Foreskin keratinocyte (primary cell): ENCODE measurements at places on chromosomes 1 and 21. TPM values are rescaled to one million over a fixed set of nuclear protein-coding genes. Genes with fewer than 3 reads are reported as not detected.
A peak's percentile ranks its signal among the peaks of the same experiment; 100 is the strongest.

- no peak for DNase-seq
Measured at GRCh38 chr21:32329331-32329730, 30.7 kb downstream of the MRAP start.

DNA sequence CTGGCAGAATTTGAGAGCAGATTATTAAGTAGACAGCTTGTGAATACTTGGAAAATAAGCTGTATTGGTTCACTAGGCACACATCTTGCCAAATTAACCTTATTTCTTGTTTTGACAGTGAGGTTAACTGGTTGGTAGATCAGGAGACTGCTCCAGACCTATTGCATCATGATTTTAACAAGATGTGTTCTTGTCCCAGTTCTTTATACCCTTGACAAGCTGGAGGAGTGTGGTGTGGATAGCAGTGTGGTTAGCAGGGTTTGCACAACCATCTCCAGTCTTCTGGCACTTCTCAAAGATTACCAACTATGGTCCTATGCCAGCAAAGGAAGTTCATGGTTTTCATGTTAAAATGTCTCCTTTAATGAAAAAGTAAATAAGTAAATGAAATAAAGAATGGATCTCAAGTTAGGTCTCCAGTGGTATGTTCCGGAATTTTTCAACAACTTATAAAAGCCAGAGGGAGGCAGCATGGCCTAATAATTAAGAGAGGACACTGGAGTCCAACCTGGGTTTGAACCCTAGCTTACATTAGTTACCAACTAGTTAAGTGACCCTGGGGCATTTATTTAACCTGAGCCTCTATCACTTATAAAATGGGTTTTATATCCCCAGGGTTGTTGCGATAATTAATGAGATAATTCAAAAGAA lies 34.1 kb downstream of the DDX20 start:
- DNase-seq: no peak

DNA sequence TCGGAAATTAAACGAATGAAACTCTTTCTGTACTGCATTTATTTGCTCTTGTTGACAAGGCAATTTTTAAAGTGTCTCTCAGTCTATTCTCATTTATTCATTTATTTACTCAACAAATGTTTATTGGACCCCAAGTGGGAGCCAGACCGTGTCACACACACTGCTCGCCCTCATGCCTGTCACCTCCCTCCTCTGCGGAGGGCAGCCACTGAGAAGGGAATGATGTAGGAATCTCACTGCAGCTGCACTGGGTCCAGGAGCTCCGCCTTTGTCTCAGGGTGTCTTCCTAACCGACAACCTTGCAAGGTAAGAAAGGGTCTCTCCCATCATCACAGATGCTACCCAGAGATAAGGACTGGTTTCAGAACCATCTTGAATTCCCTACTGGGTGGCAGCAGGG lies 14.1 kb upstream of the KLHDC7A start:
- DNase-seq: no peak

GRCh38 chr21:38352536-38353219 lies 95.9 kb downstream of the KCNJ15 start:
- peak; percentile 47 for DNase-seq

DNA sequence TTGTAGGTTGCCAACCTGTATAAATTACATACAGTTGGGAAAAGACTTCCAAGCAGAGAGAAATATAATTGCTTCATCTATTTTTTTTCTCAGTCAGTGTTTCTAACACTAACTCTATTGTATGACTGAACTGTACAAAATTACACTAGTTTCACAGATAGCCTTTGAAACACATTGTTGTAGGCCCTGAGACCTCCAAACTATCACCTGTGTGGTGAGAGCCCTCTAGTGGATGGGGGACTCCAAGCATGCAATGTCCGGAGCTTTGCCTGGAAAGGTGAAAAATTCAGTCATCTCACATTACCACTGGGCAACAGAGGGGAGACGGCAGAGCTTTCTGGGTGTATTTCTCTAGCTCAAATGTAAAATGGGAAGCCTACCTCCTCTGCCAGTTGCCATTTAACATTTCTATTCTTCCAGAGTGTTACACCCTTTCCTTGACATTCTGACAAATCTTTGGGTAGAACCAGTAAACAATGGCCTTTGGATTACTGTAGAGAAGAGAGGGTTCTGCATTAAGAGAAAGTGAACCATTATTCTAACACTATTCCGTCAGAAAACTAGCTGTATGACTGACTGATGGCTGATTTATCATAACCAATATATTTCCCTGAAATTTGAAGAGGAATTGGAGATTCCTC lies 212.2 kb downstream of the LYPLAL1 start:
- DNase-seq: peak; percentile 43

DNA sequence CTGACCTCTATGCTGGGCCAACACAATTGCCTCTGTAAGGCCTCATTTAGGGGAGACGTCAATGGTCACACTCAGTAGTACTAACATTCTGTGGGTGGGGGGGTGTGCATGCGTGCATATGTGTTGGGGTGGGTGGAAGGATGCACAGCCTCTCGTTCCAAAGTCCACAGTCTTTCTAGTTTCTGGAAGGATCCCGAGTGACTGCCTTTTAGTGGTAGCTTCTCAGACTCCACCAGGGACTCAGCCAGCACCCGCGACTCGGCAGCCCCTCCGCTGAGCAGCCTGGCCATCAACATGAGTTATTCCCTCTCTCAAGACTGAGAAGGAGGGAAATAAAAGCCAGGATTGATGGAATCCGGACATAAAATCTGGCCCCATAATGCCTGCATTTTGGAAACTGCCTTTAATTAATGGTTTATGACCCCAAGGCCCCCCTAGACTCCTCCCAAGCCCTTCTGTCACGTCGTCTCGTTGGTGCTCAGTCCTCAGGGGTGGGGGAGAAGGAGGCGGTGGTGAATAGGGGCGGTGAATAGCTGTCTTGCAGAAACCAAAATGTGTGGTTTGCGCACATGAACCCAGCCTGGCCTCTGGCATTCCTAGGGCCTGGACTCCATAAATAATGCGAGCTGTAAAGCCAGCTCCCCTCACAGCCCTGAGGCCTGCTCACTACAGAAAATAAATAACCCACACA lies 65.1 kb upstream of the TMEM51 start:
- no peak for DNase-seq

DNA sequence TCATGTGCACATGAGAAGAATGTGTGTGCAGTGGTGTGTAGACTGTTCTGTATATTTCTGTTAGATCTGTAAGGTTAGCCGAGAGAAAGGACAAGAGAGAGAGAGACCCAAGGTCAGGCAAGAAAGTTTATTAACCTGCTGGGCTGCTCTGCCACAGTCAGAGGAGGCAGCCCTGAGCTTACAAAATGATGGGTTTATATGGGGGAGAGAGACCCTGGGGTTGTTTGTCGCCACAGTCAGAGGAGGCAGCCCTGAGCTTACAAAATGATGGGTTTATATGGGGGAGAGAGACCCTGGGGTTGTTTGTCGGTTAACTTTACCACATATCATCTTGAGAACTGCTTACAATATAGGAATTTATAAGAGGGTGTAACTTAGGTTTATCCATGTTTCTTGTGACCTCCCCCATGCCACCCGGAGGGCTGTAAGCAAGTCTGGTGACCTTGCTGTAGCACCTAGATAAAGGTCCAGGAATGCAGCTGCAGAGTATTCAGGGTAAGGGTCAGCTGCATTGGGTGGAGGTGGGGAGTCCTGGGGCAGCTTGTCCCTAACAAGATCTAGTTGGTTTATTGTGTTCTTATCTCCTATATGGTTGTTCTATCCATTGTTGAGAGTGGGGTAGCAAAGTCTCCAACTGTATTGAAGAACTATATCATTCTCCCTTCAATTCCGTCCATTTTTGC lies 9.3 kb upstream of the ZBTB40 start:
- DNase-seq: no peak

- DNase-seq: no peak
Measured at GRCh38 chr1:229088711-229089110, 182.2 kb upstream of the RAB4A start.

DNA sequence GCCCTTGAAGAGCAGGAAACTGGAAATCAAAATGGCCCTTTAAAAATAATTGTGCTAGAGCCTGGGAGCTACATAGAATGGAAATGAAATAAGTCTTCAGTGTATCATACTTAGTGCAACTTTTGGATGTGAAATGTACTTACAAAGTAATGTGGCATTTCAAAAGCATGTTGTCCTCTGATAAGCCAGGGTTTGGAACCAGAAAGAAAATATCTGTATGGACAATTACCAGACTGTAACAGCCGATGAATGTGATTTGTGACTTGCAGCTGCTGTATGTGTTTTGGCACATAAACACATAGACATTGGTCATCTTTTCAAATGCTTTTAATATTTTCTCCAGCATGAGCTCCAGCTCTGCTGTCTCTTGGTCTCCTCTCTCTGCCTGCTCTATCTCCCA lies 546.4 kb downstream of the OMA1 start:
- DNase-seq: no peak

DNA sequence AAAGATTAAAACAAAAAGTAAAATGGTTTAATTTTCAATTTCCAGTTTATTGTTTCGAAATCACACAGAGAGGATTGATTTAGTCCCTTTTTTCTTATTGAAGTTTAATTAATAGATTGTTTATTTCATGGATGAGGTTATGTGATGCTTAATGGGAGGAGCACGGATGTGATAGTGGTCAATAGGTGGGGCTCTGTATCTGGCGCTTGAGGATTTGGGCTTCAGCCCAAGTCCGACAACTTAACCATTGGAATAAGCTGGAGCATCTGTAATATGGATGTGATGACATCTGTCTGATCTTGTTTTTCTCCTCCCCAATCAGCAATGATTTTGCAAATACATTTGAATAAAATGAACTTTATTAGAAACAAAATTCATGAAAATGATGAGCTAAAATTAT lies 169.2 kb downstream of the LYPLAL1 start:
- DNase-seq: no peak

GRCh38 chr1:211127166-211127565 lies 6.8 kb downstream of the KCNH1 start:
- DNase-seq: no peak

- no peak for DNase-seq
Measured at GRCh38 chr1:59243550-59243949, 53.3 kb upstream of the FGGY start.

DNA sequence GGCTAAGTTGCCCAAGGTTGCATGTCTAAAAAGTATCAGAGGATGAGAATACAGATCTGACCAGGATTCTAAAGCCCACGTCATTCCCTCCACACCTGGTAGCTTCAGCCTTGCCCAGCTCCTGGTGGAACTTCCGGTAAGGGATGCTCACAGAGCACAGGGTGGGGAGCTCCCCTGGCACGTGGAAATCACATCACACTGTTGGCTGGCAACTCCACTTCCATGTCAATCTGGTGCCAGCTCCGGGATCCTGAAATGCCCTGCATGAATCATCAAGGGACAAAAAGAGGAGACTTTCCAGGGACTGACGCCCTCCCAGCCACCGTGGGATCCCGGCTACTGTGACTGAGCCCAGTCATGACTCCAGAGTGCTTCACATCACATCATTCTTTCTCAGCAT lies 12.4 kb upstream of the BCAR3 start:
- peak; percentile 94 for DNase-seq

DNA sequence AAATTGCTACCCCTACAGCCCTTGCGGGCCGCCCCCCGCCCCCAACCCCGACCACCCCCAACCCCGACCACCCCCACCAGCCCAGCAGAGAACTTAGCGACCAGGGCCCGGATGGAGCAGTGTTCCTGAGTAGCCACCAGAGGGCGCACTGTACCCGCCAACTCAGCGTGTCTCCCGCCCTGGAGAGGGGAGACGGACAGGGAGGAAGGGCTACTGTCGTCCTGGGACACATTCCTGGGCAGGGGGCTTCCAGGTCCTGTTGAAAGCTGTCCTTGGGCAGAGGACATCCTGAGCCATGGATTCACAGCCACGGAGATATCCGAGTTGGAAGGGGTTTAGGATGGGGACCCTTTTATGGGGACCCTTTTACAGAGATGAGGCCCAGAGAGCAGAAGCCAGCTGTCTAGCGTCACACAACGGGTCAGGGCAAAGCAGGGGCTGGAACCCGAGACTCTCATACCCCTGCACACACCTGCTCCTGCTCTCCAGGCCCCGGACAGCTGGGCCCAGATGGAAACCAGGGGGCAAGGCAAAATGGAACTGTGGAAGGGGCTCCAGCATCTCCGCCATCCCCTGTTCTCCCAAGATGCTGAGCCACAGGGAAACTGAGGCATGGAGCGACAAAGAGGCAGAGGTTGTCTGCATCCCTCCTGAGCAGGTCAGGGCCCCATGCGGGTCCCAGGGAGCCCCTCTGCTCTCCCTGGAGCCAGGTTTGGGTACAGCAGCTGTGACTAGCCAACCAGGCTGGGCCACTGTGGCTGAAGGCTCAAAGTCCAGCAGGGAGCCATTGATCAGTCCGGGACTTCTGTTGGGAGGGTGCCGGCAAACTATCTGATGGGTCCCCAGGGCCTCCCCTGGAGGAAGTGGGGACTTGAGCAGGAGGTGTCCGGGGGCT lies 25.0 kb upstream of the LAPTM5 start:
- DNase-seq: no peak

GRCh38 chr1:168236836-168237611 lies 11.2 kb downstream of the SFT2D2 start:
- DNase-seq: no peak

DNA sequence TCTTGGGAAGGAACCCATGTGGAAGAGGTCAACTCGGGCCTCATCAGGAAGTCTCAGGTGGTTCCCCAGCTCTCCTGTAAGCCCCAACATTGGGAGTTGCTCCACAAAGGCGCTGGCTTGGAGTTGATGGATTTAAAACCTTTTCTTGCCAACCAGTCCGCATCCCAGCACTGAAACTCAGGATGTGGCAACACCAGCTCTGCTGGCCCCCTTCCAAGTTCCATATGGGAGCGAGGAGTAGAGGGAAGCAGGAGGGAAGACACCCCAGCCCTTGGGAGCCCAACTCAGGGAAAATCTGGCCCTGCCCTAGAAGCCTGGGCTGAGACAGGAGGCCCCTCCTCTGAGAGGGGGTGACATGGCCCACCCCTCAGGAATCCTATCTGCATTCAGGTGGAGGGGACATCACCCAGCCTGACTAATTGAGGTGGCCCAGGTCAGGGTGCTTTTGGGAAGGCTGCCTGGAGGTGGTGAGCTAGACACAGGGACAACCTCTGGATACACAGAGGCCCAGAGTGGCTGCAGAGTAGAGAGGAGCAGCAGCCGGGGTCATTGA lies 33.1 kb upstream of the DMBX1 start:
- no peak for DNase-seq

DNA sequence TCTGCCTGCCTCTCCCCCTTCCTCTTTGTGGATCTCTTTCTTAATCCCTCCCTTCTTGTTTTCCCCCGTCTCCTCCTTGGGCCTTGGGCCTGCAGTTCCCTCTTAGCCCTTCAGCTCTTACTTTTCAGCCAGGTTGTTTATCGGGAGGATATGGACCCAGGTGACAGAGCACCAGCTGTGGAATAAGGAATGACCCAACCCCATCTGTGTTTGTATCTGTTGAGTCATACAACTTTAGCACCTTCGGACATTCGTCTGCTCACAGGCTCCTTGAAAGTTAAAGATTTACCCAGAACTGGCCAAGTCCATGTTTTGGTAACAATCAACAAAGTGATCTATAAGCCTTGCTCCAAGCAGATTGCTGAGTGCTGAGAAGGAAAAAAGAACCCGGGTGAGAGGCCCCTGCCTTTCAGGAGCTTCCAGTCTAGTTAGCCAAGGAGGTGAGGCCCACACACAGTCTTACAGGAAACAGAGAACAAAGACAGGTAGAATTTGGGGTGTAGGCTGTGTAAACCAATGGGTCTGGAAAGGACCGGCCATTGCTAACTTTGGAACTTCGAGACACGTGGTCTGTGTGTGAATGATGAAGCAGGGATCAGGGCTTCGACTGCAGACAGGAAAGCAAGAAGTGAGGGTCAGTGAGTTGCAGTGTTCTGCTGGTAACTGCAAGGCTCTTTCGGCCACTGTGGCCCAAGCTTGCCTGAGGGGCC lies 66.7 kb upstream of the F3 start:
- no peak for DNase-seq

Gene CADM3
- total RNA-seq: not detected in 2 replicates

Gene SLAMF8
- not detected in 2 replicates for total RNA-seq

Gene CAPN8
- 0.68 and 1.1 TPM in 2 replicates for total RNA-seq

Gene CELA3B
- total RNA-seq: not detected in 2 replicates

Gene USH2A
- not detected in 2 replicates for total RNA-seq

Gene LIPI
- total RNA-seq: not detected in 2 replicates

Gene KCNJ9
- total RNA-seq: not detected in 2 replicates
